CD4-positive, alpha-beta T cell treated with Interleukin-6 for 4 hours (primary cell): ENCODE measurements at places on chromosomes 4 and X.

DNA sequence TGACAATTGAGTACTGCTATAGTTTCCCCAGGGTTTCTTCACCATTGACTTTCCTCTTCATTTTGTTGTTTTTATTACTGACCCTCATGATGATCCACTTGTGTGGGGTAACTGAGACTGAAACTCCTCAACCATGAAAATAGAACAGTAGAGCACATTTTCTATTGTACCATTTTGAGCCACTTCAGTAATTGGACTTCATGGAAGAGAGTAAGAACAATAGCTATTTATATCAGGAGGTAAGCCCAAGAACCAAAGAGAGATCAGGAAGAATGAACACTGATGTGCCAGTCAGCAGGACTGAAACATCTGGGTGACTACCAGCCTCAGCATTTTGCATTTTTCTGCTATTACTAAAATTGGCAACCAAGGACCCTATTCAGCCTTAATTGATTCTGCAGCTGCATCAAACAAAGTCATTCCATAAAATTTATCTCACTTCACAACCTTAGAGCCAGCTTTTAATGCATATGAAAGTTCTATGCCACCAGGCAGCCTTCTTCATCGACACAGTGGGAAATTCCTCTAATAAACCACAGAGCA is 151.4 kb downstream of the BANK1 start:
- no peak for DNase-seq

DNA sequence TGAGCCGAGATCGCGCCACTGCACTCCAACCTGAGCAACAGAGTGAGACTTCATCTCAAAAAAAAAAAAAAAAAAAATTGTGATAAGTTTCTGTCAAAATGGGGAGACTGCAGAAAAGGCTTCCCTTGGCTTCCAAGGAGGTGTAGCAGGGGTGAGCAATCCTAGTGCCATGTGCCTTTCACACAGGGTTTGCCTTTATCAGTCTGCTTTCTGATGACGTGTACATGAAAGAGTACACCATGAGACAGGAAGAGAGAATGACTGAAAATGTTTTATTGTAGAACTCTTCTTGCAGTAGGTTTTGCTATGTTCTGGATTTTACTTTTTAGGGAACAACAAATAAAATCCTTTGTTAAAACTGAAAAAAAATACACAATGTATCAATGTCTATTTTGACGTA is 23.4 kb upstream of the ZFP42 start:
- no peak for DNase-seq

DNA sequence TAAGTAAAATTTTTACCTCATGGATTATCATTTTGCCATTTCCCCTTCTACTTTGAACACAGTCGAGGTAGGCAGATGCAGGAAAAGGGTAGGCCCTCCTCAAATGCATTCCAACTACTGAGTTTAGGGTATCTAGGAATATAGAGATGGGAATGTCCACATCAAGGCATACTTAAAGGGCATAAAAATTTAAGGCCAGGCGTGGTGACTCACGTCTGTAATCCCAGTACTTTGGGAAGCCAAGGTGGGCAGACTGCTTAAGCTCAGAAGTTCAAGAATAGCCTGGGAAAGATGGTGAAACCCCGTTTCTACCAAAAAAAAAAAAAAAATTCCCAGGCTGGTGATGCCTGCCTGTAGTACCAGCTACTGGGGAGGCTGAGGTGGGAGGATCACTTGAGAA is 146.5 kb downstream of the PDGFC start:
- DNase-seq, result no peak

GRCh38 chr4:6319530-6320150 is 50.0 kb downstream of the WFS1 start:
- DNase-seq, result no peak

DNA sequence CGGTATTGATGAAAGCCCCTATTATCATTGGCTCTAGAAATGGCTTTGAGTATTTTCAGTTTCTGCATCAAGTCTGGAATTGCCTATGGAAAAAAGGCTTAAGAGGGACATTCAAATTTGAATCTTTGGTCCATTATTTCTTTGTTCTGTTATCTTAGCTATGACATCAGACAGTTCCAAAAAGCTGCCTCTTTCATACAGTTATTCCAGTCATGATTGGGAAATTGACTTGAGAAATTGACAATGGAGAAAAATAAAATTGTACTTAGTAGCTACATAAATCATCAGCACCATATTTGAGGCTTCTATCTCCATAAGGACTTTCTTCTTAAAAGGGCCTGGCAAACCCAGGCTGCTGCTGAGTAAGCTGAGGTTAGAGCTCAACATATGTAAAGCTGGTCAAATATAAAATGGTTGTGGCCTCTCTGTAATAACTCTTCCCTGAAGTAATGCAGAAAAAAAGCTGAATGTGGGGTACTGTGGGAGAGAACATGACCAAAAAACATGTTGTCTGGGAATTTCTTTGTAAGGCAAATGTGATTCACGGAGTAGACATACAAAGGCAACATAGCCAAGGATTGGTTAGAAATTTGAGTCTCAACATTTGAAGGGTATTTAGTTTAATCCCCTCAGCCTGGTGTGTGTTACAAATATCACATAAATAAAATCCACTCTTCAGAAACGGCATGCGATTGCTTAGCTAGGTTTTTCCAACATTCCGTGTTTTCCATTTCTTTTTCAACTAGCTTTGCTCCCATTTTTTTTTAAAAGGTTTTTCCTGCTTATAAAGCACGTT is 100.9 kb downstream of the LNX1 start:
- DNase-seq, result no peak

DNA sequence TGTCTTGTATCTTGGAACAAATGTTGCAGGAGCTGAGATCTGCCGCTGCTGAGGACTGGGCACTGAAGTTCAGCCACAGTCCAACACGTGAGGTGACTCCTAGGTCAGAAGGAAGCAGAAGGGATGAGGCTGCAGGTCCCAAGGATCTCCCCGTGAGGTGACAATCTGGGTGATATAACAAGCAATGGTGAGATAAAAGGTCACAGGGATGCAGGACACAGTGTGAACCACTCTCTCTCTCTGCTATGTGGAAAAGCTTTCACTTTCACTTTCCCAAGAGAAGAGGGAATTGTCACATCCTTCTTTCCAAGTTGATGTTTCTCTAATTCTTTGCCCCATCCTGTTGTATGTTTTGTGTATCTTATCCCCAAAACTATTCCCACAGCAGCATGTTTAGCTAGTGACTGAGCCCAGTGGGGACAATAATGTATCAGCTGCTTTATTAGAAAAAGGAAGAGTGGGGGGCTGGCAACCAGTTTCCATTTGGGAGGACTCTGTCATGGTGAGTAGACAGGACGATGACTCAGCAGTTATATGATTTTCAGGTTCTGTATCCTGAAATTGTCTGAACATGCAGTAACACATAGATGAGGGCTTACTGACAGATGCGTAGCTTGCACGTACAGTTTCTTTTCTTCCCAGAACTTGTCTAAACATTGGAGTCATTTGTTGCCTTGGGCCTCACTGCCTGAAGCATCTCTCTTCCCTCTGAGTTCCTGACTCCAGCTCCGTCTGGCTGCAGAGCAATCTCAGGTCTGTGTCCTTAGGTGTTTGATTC is 1415.8 kb upstream of the TENM3 start:
- no peak for DNase-seq

GRCh38 chr4:24771241-24771640 is 24.1 kb upstream of the SOD3 start:
- DNase-seq, result no peak

DNA sequence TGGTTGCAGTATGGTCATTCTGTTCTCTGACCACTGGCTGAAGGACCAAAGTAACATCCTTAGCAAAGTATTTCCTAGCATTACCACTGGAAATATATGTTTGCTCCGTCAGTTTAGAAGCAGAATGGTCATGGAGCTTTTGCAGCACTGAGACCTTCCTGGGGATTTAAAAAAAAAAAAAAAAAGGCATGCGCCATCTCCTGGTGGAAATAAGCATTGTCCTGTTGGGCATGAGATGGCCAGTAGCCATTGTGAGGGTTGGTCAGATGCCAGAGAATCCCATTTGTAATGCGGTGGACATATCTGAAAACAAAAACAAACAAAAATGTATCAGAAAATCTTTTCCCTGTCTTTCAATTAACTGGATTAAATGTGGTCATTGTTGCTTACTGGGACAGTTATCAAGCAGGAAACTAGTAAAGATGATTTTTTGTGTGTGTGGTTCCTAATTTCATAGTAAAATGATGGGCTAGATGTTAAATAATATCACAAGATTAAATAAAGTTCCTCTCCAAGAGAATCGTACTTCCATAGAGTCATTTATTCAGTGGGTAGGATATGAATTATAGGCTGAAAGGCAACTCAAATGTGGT is 139.6 kb downstream of the SOWAHB start:
- DNase-seq, result no peak

DNA sequence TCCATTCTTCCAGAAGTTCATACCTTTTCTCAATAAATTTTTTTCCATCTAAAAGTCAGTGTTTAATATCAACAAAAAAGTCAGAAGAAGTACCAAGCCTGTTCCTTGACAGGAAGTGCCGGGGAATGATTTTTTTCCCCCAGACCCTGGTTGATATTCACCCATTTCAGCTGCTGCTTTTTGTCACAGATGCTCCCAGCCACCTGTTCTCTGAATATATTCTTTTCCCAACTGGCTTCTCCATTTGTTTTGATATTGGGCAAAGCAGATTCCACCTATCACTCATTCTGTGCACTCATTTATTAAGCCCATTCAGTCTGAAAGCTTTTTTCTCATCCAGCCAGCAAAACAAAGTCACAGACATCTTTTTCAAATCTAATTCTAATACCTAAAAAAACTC is 139.9 kb downstream of the FRMPD4 start:
- DNase-seq, result no peak

GRCh38 chr4:40662962-40663604 is 33.4 kb upstream of the RBM47 start:
- no peak for DNase-seq

GRCh38 chr4:122393276-122393675 is 14.5 kb downstream of the ADAD1 start:
- DNase-seq, result no peak
